ENCODE measurements at places on chromosomes 7 and 10. TPM values are rescaled to one million over a fixed set of nuclear protein-coding genes. Genes with fewer than 3 reads are reported as not detected.

DNA sequence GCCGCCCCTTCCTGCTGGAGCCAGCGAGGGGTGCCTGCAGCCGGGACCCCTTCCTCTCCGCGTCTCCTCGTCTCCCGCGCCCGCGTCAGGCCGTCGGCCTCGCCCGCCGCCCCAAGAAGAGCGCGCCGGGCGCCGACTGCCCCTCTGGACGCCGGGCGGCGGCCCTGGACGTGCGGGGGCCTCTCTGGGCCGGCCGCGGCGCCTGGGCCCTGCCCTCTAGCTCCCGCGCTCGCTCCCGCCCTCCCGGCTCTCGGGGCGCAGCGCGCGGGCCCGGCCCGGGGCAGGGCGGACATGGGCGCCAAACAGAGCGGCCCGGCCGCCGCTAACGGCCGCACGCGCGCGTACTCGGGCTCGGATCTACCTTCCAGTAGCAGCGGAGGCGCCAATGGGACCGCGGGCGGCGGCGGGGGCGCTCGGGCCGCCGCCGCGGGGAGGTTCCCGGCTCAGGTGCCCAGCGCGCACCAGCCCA lies 704 bp downstream of the ZNRF2 start:
- no peaks in the 10 kb centered on the region for H3K27me3 ChIP-seq
- no peak for DNase-seq
- H3K4me3 ChIP-seq: peak overlapping the region; percentile 86
- peaks cover 11% of the 10 kb centered on the region for H3K36me3 ChIP-seq
- peak overlapping the region; percentile 88 for H3K27ac ChIP-seq

GRCh38 chr10:67539312-67539711 lies 156.7 kb downstream of the CTNNA3 start:
- H3K4me3 ChIP-seq: no peak overlapping the region
- H3K36me3 ChIP-seq: no peaks in the 10 kb centered on the region
- no peaks in the 10 kb centered on the region for H3K4me1 ChIP-seq
- no peak for DNase-seq
- no peak overlapping the region for H3K27ac ChIP-seq

Gene DYNC1I1
- 3.9 TPM for total RNA-seq

- no peak overlapping the region for H3K27ac ChIP-seq
- no peaks in the 10 kb centered on the region for H3K4me1 ChIP-seq
- no peak for DNase-seq
- H3K27me3 ChIP-seq: no peaks in the 10 kb centered on the region
- H3K4me3 ChIP-seq: no peak overlapping the region
Measured at GRCh38 chr7:132030086-132030568, 473.7 kb upstream of the PODXL start.

GRCh38 chr7:134636008-134636449 lies 10.6 kb upstream of the BPGM start:
- H3K4me3 ChIP-seq: no peak overlapping the region
- H3K36me3 ChIP-seq: no peaks in the 10 kb centered on the region
- DNase-seq: no peak
- H3K4me1 ChIP-seq: peaks cover 5% of the 10 kb centered on the region
- H3K27me3 ChIP-seq: no peaks in the 10 kb centered on the region

DNA sequence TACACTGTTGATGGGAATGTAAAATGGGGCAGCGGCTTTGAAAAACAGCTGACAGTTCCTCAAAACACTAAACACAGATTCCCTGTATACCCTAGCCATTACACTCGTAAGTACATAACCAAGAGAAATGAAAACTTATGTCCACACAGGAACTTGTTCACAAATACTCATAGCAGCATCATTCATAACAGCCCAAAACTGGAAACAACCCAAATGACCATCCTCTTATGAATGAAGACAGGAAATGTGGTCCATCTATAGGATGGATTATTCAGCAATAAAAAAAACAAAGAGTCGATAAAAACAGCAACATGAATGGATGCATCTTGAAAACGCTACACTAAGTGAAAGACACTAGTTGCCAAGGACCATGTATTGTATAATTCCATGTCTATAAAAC lies 23.7 kb downstream of the NMT2 start:
- peaks cover 6% of the 10 kb centered on the region for H3K4me1 ChIP-seq
- no peak overlapping the region for H3K4me3 ChIP-seq
- H3K36me3 ChIP-seq: peaks cover 19% of the 10 kb centered on the region
- H3K27ac ChIP-seq: no peak overlapping the region

Gene AKR1C4
- total RNA-seq: not detected

Gene SRRT
- total RNA-seq: 76.2 TPM

DNA sequence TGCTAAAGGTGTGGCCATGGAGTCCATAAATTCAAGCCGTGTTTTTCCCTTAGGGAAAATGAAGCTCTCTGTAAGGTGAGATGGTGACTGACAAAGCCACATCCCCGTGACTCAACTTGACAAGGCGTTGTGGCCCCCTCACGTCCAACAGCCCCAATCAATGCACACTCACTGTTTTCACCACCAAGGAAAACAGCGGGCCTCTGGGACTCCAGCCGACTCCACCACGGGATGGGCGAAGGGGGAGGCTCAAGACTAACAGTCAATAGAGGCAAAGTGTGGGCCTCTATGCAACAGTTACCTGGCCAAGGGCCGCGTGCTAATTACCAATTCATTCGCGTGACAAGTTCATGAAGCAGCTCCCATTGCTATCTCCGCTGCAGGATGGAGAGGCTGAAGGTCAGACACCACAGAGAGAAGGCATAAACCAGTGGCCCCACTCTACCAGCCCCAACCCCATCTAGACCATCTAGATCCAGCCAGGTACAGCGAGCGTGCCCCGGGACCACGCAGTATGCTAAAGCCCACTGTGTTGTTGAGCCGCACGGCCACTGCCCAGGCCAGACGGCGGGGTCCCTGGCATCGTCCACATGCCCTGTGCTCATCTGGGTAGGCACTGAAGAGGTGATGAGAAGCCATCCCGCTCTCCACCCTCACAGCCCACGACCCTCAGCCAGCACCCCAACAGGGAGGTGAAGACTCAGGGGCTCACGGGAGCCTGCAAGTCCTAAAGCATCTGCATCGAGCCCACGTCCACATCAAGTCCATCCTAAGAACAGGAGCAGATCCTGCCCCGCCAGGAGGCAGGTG lies 76.1 kb downstream of the PROSER2 start:
- H3K27ac ChIP-seq: no peak overlapping the region
- no peaks in the 10 kb centered on the region for H3K4me1 ChIP-seq
- no peaks in the 10 kb centered on the region for H3K36me3 ChIP-seq
- no peak overlapping the region for H3K4me3 ChIP-seq
- H3K27me3 ChIP-seq: no peaks in the 10 kb centered on the region

- H3K27me3 ChIP-seq: no peaks in the 10 kb centered on the region
- no peak for DNase-seq
- H3K27ac ChIP-seq: no peak overlapping the region
Measured at GRCh38 chr10:13201132-13201531, 33.0 kb downstream of the UCMA start.

DNA sequence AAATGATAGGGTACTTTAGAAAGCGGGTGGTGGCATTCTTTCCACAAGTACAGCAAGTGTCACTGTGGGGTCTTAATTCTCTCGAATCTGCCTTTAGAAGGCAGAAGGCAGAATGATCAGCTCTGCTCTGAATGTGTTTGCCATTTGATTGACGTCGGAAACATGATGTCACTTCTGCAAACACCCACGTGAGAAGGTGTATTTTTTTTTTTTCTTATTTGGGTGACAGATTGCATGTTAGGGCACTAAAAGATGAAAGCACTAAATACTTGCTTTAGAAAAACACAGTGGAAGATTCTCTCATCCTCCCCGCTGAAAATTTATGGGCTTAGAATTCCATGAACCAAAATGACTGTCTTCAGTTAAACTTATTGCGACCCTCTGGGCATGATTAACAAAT lies 150.2 kb downstream of the TCF7L2 start:
- H3K36me3 ChIP-seq: peaks cover 11% of the 10 kb centered on the region
- no peak overlapping the region for H3K27ac ChIP-seq
- peaks cover 58% of the 10 kb centered on the region for H3K4me1 ChIP-seq

Gene GDF10
- not detected for total RNA-seq

Gene EPHB6
- 0.82 TPM for total RNA-seq

Gene IGF2BP3
- total RNA-seq: 220 TPM

- H3K27ac ChIP-seq: no peak overlapping the region
- no peaks in the 10 kb centered on the region for H3K36me3 ChIP-seq
- H3K4me3 ChIP-seq: no peak overlapping the region
Measured at GRCh38 chr7:13179011-13179582, 491.7 kb downstream of the ARL4A start.

Gene FANK1
- total RNA-seq: 0.18 TPM

GRCh38 chr10:12391206-12391605 lies 41.9 kb downstream of the CAMK1D start:
- H3K4me3 ChIP-seq: no peak overlapping the region
- H3K27me3 ChIP-seq: no peaks in the 10 kb centered on the region
- no peak for DNase-seq
- H3K4me1 ChIP-seq: no peaks in the 10 kb centered on the region

Gene ZNF239
- total RNA-seq: 1.7 TPM

GRCh38 chr7:40749877-40750276 lies 615.1 kb downstream of the SUGCT start:
- peaks cover 5% of the 10 kb centered on the region for H3K4me1 ChIP-seq
- no peaks in the 10 kb centered on the region for H3K27me3 ChIP-seq
- H3K36me3 ChIP-seq: no peaks in the 10 kb centered on the region

DNA sequence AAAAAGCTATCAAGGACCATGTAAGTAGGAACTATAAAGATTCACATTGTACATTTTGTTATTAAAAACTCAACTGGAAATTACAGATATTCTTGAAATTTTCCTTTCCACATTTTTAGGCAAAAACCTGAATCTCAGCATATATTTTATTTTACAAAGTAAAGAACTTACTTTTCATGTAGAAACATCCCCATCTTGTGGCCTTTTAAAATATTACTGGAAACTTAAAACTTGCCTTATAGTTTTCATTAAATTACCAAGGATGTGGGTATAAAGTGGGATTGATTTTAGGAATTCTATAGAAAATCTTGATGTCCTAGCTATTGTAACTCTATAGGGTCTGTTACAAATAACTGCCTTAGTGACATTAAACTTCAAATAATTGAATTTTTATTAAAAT lies 10.6 kb downstream of the DBF4 start:
- H3K36me3 ChIP-seq: peaks cover 77% of the 10 kb centered on the region
- H3K4me1 ChIP-seq: no peaks in the 10 kb centered on the region
- H3K27ac ChIP-seq: no peak overlapping the region
- H3K27me3 ChIP-seq: no peaks in the 10 kb centered on the region
- no peak overlapping the region for H3K4me3 ChIP-seq

Gene PRTFDC1
- 48.6 TPM for total RNA-seq

Gene CNPY1
- total RNA-seq: not detected

Gene PON1
- total RNA-seq: not detected

DNA sequence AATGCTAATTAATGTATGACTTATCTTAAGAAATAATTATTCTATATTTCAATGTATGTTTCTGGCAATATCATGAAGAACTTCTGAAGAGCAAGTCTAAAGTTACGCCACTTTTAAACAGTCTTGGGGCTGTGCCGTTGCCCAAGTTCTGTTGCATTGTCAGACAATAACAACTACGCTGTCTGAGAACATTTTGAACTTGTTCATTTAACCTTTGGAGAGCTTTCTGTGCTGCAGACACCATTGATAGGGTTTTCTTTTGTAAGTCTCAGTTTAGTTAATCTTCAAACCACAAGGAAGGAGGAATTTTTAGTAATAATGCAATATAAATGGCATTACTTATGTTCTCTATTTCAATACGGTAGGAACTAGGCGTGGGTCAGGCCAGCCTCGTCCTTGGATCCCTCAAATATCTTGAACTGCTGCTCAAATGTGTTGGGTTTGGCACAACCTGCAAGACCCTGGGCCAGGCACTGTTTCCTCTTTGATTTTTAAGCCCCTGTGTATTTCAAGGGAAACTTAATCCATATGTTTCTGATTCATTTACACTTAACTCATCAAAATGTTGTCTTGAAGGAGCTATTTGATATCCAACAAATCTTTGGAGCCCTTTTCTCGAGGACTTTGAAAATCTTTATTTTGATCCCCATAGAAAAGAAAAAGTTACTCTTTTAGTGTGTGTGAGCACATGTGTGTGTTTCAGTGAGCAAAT lies 215.5 kb downstream of the INHBA start:
- no peak overlapping the region for H3K27ac ChIP-seq
- H3K27me3 ChIP-seq: no peaks in the 10 kb centered on the region
- peaks cover 9% of the 10 kb centered on the region for H3K4me1 ChIP-seq
- no peaks in the 10 kb centered on the region for H3K36me3 ChIP-seq
- no peak for DNase-seq

DNA sequence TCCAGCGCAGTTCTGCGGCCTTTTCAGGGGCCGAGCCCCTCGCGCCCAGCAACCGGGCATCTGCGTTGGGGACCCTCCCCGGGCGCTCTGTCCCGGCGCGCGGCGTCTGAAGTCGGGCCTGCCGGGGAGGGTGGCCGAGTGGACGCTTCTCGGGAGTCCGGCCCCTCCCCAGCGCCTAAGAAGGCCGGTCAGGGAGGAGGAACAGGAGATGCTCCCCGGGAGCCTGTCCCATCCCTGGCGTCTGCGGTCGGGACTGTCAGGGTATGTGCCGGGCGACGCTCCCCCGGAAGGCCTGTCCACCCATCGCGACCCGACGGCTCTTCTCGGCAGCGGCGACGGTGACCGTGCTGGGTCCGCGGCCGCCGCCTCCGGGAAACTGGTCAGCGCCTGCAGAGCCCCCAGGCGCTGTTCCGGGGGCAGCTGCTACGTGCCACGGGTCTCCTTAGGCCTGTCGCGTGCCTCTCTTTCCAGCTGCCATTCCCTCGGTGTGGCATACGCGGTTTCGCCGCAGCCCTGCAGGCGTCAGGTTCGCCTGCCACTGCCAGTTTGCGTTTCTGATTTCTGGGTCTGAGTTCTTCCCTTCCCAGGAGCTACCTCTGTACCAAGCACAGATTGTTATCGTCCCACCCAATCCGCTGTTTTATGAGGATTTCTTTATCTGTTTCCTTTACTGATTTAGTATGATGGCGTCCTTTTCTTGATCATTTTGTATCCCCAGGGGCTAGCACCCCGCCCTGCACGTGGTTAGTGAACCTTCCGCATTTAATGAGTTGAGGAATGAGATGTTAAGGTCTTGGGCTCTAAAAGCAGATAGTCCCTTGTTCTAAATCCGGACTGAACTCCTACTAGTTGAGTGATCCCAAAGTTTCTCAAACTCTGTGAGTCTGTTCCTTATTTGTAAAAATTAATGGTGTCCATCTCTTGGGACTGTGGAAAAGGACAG lies 782 bp downstream of the IFIT5 start:
- no peaks in the 10 kb centered on the region for H3K27me3 ChIP-seq
- H3K36me3 ChIP-seq: peaks cover 31% of the 10 kb centered on the region
- peak; percentile 68 for DNase-seq
- H3K4me1 ChIP-seq: peaks cover 18% of the 10 kb centered on the region
- H3K27ac ChIP-seq: peak overlapping the region; percentile 83

Gene GSAP
- 3.7 TPM for total RNA-seq

- no peak overlapping the region for H3K4me3 ChIP-seq
- no peaks in the 10 kb centered on the region for H3K27me3 ChIP-seq
- no peaks in the 10 kb centered on the region for H3K4me1 ChIP-seq
- H3K36me3 ChIP-seq: no peaks in the 10 kb centered on the region
Measured at GRCh38 chr7:152723364-152723763, 36.2 kb upstream of the ACTR3B start.
